Stimulated activated CD4-positive, alpha-beta T cell treated with anti-CD3 and anti-CD28 coated beads, TNF-alpha, amount 100 ng/mL, for 24 hours (primary cell): ENCODE measurements at places on chromosomes 7 and 10.

DNA sequence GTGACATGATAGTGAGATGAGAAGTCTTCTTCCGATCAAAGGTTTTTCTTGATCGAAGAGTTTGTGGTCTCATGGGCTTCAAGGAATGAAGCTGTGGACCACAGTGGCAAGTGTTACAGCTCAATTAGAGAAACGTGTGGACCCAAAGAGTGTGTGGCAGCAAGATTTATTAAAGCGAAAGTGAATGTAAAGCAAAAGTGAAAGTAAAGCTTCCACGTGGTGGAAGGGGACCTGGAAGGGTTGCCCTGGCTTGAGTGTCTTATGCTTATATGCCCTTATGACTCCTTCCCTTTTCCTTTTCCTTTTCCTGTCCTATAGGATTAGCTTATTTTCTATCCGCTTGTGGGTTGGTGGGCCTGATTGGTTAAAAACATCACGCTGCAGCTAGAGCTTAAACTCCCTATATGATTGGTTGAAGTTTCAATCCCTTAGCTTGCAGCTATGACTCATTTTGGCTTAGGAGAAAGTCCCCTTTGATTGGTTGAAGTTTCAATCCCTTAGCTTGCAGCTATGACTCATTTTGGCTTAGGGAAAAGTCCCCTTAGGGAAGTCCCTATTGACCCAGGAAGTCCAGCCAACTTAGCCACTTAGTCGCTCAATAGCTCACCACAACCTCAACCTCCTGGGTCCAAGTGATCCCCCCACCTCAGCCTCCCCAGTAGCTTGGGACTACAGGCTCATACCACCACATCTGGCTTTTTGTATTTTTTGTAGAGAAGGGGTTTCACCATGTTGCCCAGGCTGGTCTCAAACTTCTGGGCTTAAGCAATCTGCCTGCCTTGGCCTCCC, 34.7 kb downstream of the MRPS24 start:
- peak; percentile 8 for DNase-seq

- DNase-seq = no peak
These were observed 85.2 kb downstream of the RTKN2 start for GRCh38 chr10:62183442-62183841.

DNA sequence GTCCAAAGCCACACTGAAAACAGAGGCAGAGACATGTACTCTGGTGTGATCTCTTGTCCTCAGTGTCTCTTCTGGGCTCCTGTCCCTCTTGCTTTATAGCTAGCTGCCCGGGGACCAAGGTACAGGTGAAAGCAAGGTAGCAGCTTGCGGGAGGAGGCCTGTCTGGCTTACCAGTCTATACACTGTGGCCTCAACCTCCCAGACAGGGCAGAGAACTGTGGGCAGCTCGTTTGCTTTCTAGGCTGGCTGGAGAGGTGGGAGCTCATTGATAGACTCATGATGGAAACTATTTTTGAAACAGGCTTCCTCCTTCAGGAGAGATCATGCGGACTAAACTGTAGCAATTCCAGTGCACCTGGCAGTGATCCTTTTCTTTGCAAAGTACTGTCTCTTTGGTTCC, 4.6 kb downstream of the CYREN start:
- no peak for DNase-seq

GRCh38 chr10:49400365-49400764, 4.5 kb upstream of the DRGX start:
- no peak for DNase-seq

DNA sequence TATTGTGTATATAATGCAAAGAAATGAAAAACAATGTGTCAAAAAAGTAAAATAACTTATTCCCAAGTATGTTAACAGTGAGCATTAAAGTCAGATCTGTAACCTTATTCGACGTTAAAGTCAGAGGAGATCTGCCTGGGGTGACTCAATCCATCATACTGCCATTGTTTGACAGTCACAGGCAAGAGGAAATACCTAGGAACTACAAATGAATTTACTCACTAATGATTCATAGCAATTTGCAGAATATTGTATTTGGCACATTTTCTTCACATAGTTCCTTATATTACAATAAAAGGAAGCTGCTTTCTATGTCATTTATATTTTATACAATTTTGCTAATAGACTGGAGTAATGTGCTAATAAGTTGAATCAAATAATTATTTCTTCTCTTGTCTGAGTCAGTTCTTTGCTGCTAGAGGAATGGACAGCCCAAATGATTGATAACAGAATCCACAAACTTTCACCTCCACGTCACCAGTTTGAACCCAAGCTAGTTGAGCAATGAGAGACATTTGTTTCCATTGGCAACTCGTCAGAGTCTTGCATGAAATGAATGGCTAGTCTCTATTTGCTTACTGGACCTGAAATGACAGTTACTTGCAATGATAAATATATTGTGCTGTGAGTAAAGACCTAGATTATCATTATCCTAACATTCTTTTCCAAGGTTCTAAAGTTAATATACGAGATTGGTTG, 48.5 kb upstream of the TMEM106B start:
- DNase-seq = no peak

GRCh38 chr7:21450941-21451340, 23.1 kb downstream of the SP4 start:
- DNase-seq = no peak

GRCh38 chr10:1243486-1244234, 187.5 kb downstream of the WDR37 start:
- no peak for DNase-seq

GRCh38 chr7:28695300-28696295, 262.5 kb downstream of the TRIL start:
- no peak for DNase-seq

DNA sequence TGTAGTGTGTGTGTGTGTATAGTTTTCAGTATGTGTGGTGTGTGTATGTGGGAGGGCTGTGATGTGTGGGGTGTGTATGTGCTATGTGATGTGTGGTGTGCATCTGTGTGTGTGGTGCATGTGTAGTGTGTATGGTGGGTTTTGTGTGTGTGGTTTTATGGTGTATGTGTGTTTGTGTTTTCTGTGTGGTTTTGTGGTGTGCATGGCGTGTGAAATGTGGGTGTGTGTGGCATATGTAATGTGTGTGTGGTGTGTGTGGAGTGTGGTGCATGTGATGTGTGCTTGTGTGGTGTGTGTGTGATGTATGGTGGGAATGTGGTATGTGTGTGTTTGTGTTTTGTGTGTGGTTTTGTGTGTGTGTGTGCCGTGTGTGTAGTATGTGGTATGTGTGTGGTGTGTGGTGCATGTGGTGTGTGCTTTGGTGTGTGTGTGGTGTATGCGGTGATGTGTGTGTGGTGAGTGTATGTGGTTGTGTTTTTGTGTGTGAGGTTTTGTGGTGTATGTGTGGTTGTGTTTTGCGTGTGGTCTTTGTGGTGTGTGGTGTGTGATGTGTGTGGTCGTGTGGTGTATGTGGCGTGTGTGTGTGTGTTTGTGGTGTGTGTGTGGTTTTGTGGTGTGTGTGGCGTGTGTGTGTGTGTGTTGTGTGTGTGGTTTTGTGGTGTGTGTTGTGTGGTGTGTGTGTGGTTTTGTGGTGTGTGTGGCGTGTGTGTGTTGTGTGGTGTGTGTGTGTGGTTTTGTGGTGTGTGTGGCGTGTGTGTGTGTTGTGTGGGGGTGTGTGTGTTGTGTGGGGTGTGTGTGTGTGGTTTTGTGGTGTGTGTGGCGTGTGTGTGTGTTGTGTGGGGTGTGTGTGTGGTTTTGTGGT, 18.0 kb upstream of the PPP2R2D start:
- no peak for DNase-seq

- no peak for DNase-seq
These were observed 339.9 kb downstream of the DNAJB6 start for GRCh38 chr7:157676456-157677255.

DNA sequence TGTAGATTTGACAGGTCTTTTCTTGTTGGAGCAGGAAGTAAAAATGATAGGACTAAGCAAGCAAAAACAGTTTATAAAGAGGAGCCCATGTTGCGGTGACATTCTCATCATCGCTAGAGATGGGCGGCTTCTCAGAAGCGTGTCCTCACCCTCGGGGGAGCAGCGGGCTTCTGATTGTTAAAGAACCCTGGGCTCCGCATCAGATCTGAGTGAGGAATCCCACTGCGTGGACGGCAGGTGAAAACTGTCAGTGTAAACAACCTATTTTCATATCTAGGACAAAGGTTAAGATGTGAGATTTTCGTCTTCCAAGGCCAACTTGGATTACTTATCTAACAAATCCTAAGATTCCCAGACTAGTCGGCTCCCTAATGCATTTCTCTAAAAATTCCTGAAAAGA, 177.6 kb downstream of the ADARB2 start:
- DNase-seq = no peak

DNA sequence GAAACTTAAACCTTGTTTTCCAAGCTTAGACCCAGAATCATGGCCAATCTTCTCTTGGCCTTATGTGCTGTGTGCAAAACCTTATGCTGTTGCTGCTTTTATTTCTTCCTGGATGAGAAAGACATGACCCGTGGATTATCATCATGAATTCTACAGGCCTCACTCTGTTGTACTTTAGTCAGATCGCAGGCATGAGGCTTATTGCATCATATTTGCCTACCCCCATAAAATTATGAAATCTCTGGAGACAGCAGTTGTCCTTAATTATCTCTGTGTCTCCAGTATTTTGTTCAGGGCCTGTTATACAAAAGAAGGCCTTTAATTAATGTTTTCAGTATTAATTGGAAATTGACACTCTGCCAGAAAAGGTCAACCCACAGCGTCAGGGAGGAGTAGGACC, 71.6 kb downstream of the PLCE1 start:
- DNase-seq = no peak

DNA sequence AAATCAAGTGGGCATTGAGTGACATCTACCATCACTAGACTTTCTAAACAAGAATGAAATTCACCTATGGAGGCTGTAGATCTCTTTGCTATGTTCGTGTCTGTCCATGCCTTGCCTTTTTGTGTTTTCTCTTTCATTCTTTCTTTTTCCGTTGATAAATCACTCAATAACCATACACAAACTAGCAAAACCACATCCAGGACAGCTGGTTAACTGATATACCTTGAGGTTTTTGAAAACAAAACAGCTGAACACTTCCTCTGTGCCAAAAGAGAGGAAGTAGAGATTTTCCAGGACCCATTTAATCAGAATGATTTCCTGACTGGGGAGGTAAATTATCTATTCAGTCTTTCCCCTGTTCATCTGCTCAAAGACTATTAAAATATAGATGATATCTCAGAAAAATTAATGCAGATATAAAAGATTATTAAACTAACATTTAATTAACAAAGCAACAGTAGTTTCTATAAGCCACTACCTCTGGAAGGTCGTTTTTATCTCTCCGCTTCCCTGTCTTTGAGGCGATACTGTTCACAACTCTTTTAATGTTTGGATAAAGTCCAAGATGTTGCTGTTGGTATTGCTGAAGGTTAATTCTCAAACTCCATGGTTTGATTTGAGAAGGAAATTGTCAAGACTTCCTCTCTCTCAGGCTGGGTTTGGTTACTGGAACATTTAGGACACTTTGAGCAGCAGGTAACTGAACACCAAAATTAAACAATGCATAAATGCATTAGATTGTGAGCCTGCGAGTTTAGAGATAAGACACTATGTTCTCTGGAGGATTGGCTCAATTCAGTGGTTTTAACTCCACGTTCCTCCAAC, 24.4 kb upstream of the C10orf67 start:
- no peak for DNase-seq

DNA sequence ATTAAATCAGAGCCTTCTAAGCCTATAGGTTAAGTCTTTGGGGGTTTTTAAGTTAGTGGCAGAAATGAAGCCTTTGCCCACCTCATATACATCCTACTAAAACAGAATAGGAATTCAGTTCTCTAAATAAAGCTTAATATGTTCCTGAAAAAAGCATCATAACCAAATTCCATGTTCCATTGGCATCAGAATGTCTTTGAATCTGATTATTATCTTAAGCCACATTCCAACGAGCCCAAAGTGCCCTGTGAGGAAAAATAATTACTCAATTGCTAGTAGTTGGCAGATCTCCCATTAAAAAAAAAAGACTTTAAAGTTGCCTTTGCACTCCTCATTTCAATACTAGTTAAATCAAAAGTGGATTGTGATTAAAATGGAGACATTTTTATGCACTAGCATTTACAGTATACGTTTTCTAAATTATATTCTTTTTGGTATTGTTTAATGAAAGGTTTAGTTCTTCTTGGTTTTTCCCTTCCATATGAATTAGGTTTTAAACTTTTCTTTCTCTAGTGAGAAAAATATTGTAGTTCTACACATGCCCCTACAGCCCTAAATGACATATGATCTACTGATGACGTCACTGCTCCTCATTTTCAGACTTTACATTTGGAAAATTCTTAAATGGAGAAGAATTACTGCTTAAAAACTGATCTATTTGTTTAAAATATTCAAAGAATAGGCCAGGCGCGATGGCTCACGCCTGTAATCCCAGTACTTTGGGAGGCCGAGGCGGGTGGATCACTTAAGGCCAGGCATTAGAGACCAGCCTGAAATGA, 54.3 kb upstream of the CABCOCO1 start:
- no peak for DNase-seq

GRCh38 chr7:139909379-139910050, 80.5 kb downstream of the TBXAS1 start:
- no peak for DNase-seq

GRCh38 chr7:6181136-6181535, 91.3 kb downstream of the CYTH3 start:
- DNase-seq = no peak

GRCh38 chr10:22617516-22617915, 96.9 kb downstream of the PIP4K2A start:
- DNase-seq = no peak

DNA sequence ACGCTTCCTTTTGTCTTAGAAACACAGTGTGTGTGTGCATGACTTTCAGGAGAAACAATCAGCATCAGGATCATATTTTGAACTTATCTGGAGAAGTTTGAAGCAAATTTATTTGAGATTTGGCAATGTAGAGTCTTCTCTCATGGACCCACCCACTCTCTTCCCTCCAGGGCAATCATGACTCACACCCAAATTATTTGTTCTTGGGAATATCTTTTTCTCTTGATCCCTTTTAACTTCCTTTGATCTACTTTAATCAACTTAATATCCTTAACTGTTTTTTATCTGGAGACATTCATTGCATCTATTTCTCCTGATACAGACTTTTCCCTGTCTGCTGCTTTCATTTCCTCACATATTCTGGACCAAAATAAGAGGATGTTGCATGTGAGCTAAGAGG, 1174.3 kb downstream of the GATA3 start:
- no peak for DNase-seq

DNA sequence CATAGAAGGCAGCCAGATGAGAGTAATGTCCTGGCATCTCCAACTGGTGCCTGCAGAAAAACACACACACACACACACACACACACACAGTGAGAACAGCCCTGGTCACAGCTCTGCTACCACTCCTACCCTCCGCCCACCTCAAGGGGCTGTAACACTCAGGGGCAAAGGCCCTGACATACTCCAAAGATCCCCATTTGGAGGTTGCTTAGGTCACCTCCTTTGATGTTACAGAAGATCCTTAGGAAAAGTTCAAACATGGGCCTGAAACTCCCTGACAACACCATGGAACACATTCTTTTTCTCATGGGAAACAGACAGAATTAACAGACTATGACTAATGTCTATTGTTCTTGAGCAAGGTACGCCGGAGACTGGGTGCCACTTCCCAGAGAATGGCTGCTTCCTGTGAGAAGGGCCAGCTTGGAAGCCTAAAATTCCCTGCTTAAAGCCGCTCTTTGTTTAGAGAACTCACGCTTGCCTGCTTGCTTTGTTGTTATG, 27.7 kb downstream of the DENND11 start:
- DNase-seq = no peak

- DNase-seq = no peak
These were observed 185.1 kb downstream of the INHBA start for GRCh38 chr7:41517771-41518170.
